Endothelial cell (in vitro differentiated cells): ENCODE measurements at places on chromosomes 11 and 22. TPM values are rescaled to one million over a fixed set of nuclear protein-coding genes. Genes with fewer than 3 reads are reported as not detected.

DNA sequence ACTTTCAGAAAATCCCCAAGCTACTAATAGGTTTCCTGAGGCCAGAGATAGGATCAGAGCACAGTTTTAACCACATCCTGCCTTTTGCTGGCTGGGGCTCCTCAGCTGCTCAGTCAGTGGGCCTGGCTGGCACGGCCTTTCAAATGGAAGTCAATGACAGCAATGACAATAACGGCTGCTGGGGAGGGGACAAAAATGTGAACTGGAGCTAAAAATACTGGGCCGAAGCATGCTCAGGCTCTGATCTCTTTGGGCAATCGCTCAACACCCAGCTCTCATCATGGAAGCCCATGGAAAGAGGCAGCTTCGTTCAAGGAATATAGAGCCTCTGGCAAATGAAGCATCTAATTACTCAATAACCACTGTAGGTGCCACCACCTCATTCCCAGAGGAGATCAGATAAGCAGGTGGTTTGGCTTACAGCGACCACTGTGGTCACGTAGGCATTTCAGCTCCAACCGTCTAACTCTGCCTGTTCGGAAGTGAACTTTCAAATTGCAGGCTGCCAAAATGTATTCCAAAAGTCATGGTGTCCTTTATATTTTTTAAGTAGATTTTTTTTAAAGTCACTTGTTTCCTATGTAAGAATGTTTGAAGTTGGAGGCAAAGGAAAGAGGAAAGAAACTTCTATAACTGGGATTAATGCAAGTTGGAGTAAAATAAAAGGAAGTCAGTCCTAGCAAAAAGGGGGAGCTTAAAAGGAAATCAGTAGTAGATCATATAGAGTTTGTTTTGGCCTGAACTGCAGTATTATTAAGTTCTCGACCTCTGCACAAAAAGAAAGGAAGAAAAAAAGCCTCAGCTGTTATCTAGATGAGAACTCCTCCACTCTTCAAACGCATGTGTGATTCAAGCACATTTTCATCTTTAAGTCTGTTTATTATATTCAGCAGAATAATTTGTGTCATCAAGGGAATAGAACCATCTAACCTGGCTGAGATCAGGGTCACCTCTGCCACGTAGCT, 14.1 kb downstream of the WT1 start:
- no peak overlapping the region for H3K27ac ChIP-seq
- peaks cover 14% of the 10 kb centered on the region for H3K4me1 ChIP-seq
- DNase-seq, result peak; percentile 22
- peaks cover 9% of the 10 kb centered on the region for H3K27me3 ChIP-seq
- H3K4me3 ChIP-seq, result no peak overlapping the region

- no peaks in the 10 kb centered on the region for H3K4me1 ChIP-seq
- H3K27ac ChIP-seq, result no peak overlapping the region
- no peak for DNase-seq
- peaks cover 1% of the 10 kb centered on the region for H3K36me3 ChIP-seq
These were observed 387.8 kb downstream of the CTTN start for GRCh38 chr11:70786021-70786665.

GRCh38 chr22:38030311-38031133, 26.7 kb upstream of the PICK1 start:
- H3K27ac ChIP-seq, result no peak overlapping the region
- peaks cover 16% of the 10 kb centered on the region for H3K27me3 ChIP-seq
- DNase-seq, result no peak
- H3K36me3 ChIP-seq, result no peaks in the 10 kb centered on the region
- H3K4me3 ChIP-seq, result no peak overlapping the region

The OR8A1 gene
- 0.46 TPM for total RNA-seq

The PRR33 gene
- not detected for total RNA-seq

DNA sequence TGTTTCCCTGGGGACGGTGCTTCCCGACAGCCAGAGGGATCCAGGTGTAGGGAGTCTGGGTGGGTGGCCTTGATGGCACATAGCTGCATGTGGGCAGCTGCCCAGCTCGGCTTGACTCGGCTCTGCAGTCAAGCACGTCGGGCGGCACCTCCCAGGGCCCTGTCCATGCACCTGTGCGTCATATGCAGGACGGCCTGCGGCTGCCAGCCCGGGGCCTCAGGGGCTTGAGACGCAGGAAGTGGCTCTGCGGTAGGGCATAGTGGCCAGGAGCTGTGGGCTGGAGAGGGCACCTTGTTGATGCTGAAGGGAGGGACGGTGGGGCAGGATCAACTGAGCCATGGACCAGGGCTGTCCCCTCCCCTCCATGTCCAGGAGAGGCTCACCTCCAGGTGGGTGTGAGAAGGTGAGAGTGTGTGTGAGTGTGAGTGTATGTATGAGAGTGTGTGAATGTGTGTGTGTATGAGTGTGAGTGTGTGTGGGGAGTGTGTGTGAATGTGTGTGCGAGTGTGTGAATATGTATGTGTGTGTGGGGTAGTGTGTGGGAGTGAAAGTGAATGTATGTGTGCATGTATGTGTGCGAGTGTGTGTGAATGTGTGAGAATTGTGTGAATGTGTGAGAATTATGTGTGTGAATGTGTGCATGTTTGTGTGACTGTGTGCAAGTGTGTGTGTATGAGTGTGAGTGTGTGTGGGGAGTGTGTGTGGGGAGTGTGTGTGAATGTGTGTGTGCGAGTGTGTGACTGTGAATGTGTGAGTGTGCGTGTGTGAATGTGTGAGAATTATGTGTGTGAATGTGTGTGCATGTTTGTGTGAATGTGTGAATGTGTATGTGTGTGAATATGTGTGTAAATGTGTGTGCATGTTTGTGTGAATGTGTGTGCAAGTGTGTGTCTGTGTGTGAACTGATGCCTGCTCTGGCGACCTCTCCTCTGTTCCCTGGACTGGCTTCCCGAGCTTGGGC, 5.7 kb upstream of the SUN2 start:
- DNase-seq, result no peak
- H3K36me3 ChIP-seq, result no peaks in the 10 kb centered on the region
- peaks cover 11% of the 10 kb centered on the region for H3K4me1 ChIP-seq
- peaks cover 5% of the 10 kb centered on the region for H3K27me3 ChIP-seq
- H3K27ac ChIP-seq, result no peak overlapping the region
- no peak overlapping the region for H3K4me3 ChIP-seq

GRCh38 chr11:44388828-44389657, 79.1 kb upstream of the ALX4 start:
- H3K27me3 ChIP-seq, result peaks cover 2% of the 10 kb centered on the region
- no peaks in the 10 kb centered on the region for H3K4me1 ChIP-seq
- no peak overlapping the region for H3K4me3 ChIP-seq

- H3K27ac ChIP-seq, result no peak overlapping the region
- H3K4me1 ChIP-seq, result no peaks in the 10 kb centered on the region
- peaks cover 6% of the 10 kb centered on the region for H3K36me3 ChIP-seq
- no peak for DNase-seq
These were observed 277.6 kb downstream of the TTC28 start for GRCh38 chr22:28402060-28402459.

GRCh38 chr11:96014217-96014616, 90.3 kb upstream of the MTMR2 start:
- no peaks in the 10 kb centered on the region for H3K36me3 ChIP-seq
- H3K4me1 ChIP-seq, result peaks cover 26% of the 10 kb centered on the region
- no peak overlapping the region for H3K4me3 ChIP-seq
- peaks cover 3% of the 10 kb centered on the region for H3K27me3 ChIP-seq
- no peak for DNase-seq
